ENCODE measurements at places on chromosomes 16 and 17.
A peak's percentile ranks its signal among the peaks of the same experiment; 100 is the strongest.

GRCh38 chr17:6462692-6463091 is 18.4 kb downstream of the PIMREG start:
- ATAC-seq: no peak

DNA sequence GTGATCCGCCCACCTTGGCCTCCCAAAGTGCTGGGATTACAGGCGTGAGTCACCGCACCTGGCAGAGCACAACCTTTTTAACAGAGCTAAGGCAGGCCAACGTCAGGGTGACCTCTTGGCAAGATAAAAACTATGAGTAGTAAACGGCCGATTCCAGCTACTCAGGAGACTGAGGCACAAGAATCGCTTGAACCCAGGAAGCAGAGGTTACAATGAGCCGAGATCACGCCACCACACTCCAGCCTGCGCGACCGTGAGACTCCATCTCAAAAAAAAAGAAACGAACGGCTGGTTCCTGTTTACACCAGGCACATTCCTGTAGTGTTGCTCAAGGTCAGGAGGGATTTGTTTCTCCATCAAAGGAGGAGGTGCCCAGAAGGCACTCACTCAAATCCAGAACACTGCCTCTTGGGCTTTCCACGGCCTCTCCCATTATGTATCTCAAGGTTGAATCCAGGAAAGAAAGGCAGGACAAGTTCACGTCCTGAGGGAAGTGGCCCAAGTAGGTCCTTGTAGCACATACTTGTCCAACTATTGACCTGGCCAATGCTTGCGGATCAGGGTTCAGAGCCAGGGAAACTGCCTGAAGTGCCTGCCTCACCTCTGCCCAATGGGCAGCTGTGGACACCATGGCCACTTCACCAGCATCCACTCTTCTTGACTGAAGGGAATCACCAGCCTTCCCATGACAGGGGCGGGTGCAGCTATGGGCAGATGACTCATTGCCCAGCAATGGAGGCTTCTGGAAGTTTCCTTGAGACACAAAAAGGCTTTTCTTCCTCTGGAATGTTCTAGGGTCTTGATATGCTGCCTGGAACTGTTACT is 13.5 kb downstream of the KNOP1 start:
- ATAC-seq: no peak

DNA sequence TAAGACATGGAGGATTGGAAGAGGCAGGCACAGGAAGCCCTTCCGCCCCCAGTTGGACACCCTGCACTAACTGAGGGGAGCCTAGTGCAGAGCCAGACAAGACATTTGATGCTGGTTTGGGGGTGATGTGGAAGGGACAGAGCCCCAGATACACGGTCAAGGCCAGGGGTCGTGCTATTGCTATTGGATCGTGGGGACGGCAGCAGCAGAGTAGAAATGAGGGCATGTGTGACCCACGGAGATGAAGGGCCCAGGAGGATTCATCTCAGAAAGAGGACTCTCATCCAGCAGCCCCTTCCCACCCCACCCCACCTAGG is 2.0 kb upstream of the VAMP2 start:
- ATAC-seq: no peak

GRCh38 chr16:21565507-21565860 is 33.9 kb upstream of the METTL9 start:
- no peak for ATAC-seq

DNA sequence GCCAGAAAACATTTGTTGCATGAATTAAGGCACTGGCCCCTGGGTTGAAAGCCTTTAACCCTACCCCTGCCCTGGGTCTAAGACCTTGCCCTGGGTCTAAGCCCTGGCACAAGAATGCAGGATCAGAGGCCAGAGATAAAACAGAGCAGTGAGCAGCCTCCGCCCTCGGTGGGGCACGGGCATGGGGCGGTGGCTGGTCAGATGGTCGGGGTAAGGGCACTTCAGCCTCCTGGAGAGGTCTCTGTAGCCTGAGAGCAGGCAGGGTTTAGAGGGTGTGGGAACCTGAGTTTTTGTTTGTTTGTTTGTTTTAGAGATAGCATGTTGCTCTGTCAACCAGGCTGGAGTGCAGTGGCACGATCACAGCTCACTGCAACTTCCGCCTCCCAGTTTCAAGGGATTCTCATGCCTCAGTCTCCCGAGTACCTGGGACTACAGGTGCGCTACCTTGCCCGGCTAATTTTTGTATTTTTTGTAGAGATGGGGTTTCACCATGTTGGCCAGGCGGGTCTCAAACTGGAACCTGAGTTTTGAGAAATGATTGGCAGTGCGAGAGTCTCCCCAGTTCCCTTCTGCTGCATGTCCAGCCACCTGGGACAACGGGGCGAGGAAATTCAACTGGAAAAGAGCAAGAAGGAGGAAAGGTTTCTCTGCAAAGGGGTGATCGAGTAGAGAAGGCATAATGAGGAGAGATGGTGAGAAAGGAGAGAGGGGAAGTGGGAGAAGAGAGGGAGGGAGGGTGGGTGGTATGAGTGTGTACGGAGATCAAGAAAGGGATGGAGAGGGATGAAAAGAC is 27.7 kb downstream of the TNS4 start:
- no peak for ATAC-seq

DNA sequence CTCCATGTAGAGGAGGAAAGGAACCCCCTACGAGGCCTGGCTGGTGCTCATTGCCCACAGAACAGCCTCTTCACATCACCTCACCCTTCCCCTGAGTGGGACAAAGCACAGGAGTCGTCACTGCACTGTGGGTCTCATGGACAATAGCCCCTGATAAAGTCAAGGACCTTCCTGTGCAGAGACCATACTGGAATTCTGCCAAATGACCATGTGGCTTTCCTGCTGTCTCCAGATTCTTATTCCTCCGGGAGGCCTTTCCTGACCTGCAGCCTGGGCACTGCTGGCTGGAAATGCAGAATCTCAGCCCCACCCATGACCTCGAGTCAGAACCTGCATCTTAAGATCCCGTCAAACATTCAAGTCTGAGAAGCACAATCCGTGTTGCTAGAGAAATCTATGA is 60.5 kb upstream of the ERN1 start:
- no peak for ATAC-seq

- no peak for ATAC-seq
Measured at GRCh38 chr16:19377864-19378263, 39.8 kb upstream of the TMC5 start.

- ATAC-seq: no peak
Measured at GRCh38 chr17:53249036-53249435, 573.7 kb upstream of the KIF2B start.

- ATAC-seq: no peak
Measured at GRCh38 chr17:9226130-9226793, 205.0 kb downstream of the NTN1 start.

DNA sequence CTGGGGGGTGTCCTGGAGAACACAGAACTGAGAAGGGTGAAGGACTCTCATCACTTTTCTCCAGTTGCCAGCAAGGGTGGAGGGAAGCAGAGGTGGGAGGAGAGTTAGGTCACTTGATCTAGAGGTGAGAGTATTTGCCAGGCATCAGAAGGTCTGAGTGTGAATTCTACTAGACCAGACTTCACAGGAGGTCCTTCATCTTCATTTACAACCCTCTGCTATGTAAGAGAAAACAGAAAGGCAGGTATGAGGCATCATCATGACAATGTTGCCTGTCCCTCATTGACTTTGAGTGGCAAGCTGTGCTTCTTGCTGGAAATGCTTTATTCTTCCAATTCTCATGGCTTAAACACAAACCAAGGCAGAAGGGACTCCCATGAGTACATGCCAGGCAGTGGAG is 45.9 kb upstream of the B4GALNT2 start:
- ATAC-seq: no peak

GRCh38 chr16:30033270-30033669 is 2.2 kb upstream of the TLCD3B start:
- peak; percentile 93 for ATAC-seq

- ATAC-seq: peak; percentile 62
Measured at GRCh38 chr17:48307814-48308411, 122.1 kb downstream of the SKAP1 start.

DNA sequence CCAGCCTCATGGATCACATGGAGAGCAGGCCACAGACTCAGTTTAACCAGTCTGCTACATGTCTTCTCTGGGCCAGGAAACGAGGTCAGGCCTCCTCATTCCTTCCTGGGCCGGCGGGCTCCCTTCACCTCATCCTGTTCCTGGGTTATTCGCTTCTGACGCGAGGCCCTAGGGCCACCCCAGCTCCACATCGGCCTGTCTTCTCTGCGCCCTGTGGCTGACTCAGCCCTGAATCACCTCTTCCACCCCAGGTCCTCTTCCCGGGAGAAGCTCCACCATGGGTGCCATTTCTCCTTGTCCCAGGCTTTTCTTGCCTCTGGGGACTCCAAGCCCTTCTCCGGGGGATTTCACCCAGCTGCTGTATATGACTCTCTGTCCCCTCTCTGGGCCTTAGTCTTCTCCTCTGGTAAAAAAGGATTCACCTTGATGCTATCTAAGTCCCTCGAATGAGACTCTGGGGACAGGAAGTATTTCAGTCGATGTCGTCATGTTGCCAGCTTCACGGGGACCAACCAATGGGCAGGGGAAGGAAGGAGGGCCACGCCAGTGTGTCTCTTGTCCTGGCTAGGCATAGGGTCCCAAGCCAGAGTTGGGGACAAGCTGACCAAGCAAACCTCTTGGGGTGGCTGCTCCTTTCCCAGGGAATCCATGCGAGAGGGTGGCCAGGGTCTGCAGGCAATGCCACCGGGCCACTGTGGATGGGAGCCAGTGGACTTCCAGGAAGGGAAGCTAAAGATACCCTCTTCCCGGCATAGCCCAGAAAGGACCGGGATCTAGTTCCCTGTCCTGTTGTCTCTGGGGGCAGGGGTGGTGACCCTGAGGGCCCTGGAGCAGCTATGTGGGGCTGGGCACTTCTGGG is 58.7 kb downstream of the SOCS3 start:
- peak; percentile 66 for ATAC-seq

DNA sequence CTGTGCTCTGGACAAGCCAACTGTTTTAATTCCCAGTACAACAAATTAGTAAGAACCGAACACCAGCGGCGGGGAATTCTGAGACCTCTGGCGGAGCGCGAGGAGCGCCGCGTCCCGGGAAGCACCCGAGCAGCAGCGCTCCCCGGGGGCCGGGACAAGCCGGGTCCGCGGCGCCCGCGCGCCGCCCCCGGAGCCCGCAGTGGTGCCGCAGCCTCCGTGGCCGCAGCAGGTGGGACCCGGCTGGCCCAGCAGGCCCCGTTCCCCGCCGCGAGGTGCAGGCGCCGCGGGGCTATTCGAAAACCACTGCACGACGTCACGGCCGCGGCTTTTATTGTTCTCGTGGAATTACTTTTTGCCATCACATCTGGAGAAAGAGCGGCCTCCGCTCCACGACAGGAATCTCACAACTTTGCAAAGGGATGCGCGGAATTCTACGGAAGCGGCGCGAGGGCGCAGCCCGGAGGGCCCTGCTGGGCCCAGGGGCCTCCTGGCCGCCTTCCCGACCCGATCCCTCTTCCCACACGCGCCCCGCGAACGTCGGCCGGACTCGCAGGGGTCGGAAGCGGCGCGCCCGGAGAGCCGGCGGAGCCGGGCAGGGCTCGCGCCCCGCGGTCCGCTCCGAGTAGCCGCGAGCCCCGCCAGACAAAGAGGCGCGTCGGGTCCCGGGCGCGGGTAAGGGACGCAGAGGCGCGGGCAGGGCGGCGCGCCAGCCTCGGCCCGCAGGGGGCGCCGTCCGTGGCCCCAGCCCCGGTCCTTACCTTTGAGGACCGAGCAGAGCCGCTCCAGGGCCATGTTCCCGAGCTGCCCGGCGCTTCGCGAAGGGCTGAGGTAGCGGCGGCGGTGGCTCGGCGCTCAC is 696 bp downstream of the NETO2 start:
- ATAC-seq: peak; percentile 80

- ATAC-seq: no peak
Measured at GRCh38 chr17:64276961-64277505, 14.0 kb upstream of the TEX2 start.

DNA sequence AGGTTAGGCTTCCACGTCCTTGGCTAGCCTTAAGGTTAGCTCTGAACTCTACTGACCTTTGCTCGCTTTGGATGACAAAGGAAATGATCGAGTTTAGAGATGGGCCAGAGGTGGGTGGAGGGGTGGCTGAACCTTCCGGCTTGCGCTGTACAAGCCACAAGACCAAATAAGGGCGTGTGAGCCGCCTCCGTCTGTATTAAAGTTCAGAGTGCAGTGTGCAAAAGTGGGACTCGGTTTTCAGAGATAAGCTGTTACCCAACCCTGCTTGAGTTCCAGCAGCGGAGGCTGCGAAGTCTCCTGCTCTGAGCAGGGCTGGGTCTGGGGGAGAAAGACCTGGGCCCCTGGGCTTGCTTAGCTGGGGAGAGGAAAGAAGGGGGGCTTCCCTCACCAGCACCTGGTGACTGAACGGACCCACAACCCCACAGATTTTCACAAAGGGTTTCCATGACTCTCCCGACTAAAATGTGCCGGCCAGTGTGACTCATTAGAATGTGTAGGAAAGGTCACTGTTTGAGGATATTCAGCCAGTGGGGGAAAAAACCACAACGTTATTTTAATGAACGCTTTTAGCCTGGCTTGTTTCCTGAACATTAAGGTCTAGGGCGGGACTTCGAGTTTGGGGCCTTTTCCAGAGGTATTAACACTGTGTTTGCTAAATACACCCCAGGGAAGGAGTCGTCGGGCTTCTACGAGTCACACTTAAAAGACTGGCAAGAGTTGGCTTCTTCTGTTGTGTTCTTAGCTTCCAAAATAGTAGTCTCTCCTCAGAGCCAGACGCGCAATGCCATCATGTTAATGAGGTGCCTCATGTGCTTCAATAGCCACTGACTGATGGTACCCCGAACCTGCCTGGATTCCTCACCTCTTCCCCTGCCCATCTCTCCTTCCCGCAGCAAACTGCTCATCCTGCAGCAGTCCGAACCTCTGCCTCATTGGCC is 67.0 kb downstream of the CENPV start:
- peak; percentile 95 for ATAC-seq

DNA sequence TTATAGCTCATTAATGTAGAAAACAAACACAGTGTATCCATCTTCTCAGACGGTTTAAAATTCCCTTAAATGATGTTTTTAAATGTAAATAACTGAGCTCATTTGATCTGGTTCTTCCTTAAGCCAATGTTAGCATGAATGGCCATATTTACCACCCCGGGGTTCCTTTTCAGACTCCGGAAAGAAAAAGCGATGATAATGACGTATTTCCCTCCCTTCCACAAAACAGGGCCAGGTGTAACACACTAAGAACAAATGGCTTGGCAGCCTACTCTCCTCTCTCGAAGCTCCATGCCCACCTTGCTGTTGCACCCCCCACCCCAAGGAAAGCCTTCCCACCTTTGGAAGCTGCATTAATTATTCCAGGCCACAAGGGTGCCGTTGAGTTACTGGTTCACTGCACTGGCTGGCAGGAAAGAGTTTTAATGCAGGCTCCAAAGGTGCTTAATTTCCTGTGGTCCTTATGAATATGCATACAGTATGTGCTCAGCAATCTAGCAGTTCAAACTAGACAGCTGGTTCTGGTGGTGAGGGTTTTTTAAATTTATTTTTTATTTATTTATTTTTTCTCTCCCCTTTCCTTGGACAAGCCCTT is 378.9 kb downstream of the WWOX start:
- ATAC-seq: peak; percentile 43

GRCh38 chr17:81809556-81809998 is 5.6 kb downstream of the GCGR start:
- ATAC-seq: no peak

DNA sequence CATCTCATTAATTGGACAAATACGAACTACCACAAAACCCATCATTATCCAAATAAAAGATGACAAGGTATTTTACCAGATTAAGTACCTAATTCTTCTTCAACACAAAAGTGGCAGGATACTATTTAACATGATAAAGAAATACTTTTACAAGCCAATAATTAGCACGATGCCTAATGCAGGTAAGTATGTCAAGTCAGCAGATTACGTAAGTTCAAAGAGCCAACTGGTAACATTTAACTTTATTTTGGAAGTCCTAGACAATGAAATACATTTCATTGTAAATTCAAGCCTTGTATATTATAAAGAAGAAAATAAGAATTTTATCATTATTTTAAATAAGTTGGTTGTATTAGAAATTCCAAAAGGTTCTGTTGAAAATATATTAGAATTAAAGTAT is 535.3 kb upstream of the SOX9 start:
- no peak for ATAC-seq
